Gastrocnemius medialis (tissue), 4 donors: ENCODE measurements at places on chromosomes 7 and 10. TPM values are rescaled to one million over a fixed set of nuclear protein-coding genes. Genes with fewer than 3 reads are reported as not detected.

- no peaks in the 10 kb centered on the region for H3K27me3 ChIP-seq
- H3K36me3 ChIP-seq = peaks cover 57% of the 10 kb centered on the region
- no peak overlapping the region for H3K4me3 ChIP-seq
- H3K4me1 ChIP-seq = no peaks in the 10 kb centered on the region
- peak; percentile 19 for DNase-seq
Observed at GRCh38 chr7:32579776-32580175, 84.5 kb downstream of the AVL9 start.

- DNase-seq = no peak
- peak overlapping the region; percentile 72 for H3K27ac ChIP-seq
- H3K27me3 ChIP-seq = no peaks in the 10 kb centered on the region
- no peak overlapping the region for H3K4me3 ChIP-seq
- H3K36me3 ChIP-seq = no peaks in the 10 kb centered on the region
- H3K4me1 ChIP-seq = no peaks in the 10 kb centered on the region
Observed at GRCh38 chr10:23413629-23414089, 25.2 kb upstream of the OTUD1 start.

GRCh38 chr10:44956226-44956625, 3.4 kb upstream of the RASSF4 start:
- H3K4me1 ChIP-seq = peaks cover 40% of the 10 kb centered on the region
- no peak overlapping the region for H3K4me3 ChIP-seq
- no peak for DNase-seq
- H3K27ac ChIP-seq = peak overlapping the region; percentile 43
- H3K27me3 ChIP-seq = no peaks in the 10 kb centered on the region

DNA sequence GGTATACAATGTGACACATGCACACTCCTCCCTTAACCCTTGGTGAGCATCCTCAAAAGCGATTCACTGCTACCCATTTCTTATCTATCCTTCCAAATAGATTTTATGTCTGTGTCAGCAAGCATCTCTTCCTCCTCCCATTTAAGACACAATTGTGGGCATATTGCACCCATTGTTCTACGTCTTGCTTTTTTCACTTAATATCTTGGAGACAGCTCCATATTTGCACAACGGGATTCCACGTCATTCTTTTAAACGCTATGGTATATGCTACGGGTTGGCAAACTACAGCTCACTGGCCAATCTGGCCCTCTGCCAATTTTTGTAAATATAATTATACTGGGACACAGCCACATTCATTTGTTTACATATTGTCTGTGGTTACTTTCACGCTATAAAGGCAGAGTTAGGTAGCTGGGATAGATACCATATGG, 88.6 kb downstream of the RNF216 start:
- peak overlapping the region; percentile 86 for H3K27ac ChIP-seq
- DNase-seq = no peak
- peak overlapping the region; percentile 41 for H3K4me3 ChIP-seq
- peaks cover 89% of the 10 kb centered on the region for H3K4me1 ChIP-seq

- DNase-seq = peak; percentile 89
- peaks cover 67% of the 10 kb centered on the region for H3K4me1 ChIP-seq
- no peaks in the 10 kb centered on the region for H3K36me3 ChIP-seq
- H3K27ac ChIP-seq = peak overlapping the region; percentile 88
- H3K4me3 ChIP-seq = no peak overlapping the region
- no peaks in the 10 kb centered on the region for H3K27me3 ChIP-seq
Observed at GRCh38 chr10:680146-680545, 9.3 kb downstream of the DIP2C start.

GRCh38 chr10:79084012-79084971, 15.5 kb downstream of the ZMIZ1 start:
- H3K4me3 ChIP-seq = no peak overlapping the region
- no peaks in the 10 kb centered on the region for H3K36me3 ChIP-seq
- peak overlapping the region; percentile 93 for H3K27ac ChIP-seq
- H3K27me3 ChIP-seq = no peaks in the 10 kb centered on the region
- peaks cover 97% of the 10 kb centered on the region for H3K4me1 ChIP-seq
- DNase-seq = peak; percentile 68

GRCh38 chr10:119305860-119306513, 98.6 kb downstream of the GRK5 start:
- H3K27me3 ChIP-seq = no peaks in the 10 kb centered on the region
- H3K27ac ChIP-seq = peak overlapping the region; percentile 73
- no peaks in the 10 kb centered on the region for H3K4me1 ChIP-seq
- no peaks in the 10 kb centered on the region for H3K36me3 ChIP-seq
- no peak overlapping the region for H3K4me3 ChIP-seq
- peak; percentile 44 for DNase-seq

DNA sequence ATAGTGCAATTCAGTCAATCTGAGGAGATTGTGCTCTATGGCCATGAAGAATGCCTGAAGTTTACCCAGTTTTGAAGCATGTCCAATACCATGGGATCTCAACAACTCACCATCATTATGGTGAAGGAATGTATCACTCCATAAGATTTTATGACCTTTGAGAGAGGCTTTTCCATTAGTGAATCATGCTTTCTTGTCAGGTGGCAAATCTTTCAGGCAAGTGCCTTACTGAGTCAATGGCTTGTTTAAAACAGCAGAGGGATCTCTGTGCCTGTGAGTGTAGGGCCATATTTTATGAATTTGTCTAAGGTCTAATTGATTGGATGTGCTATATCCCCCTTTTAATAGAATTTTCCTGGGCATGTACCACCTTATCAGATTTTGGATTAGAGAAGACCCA, 131.5 kb downstream of the CCDC7 start:
- no peak for DNase-seq
- no peaks in the 10 kb centered on the region for H3K36me3 ChIP-seq
- H3K27me3 ChIP-seq = no peaks in the 10 kb centered on the region
- no peak overlapping the region for H3K27ac ChIP-seq

GRCh38 chr10:126384269-126384873, 3.9 kb downstream of the ADAM12 start:
- H3K4me3 ChIP-seq = no peak overlapping the region
- H3K4me1 ChIP-seq = peaks cover 5% of the 10 kb centered on the region
- peaks cover 10% of the 10 kb centered on the region for H3K27me3 ChIP-seq

GRCh38 chr10:95693071-95693667, 558 bp downstream of the TCTN3 start:
- H3K36me3 ChIP-seq = peaks cover 31% of the 10 kb centered on the region
- no peak for DNase-seq

GRCh38 chr10:104328896-104329710, 9.2 kb downstream of the ITPRIP start:
- DNase-seq = peak; percentile 42
- H3K4me1 ChIP-seq = peaks cover 81% of the 10 kb centered on the region
- no peak overlapping the region for H3K4me3 ChIP-seq
- H3K36me3 ChIP-seq = no peaks in the 10 kb centered on the region
- no peaks in the 10 kb centered on the region for H3K27me3 ChIP-seq

- no peaks in the 10 kb centered on the region for H3K36me3 ChIP-seq
- no peaks in the 10 kb centered on the region for H3K27me3 ChIP-seq
- H3K4me1 ChIP-seq = no peaks in the 10 kb centered on the region
- H3K27ac ChIP-seq = no peak overlapping the region
Observed at GRCh38 chr10:50846753-50847152, 38.7 kb downstream of the A1CF start.

The AMZ1 gene
- not detected for total RNA-seq

The RSPH10B gene
- not detected for total RNA-seq

The DYNC1I1 gene
- total RNA-seq = 21.3 TPM

The PITX3 gene
- 4.2 TPM for total RNA-seq

The ANKRD7 gene
- not detected for total RNA-seq

The PTN gene
- 0.87 TPM for total RNA-seq

The GDF10 gene
- 0.36 TPM for total RNA-seq

The TMEM176B gene
- total RNA-seq = 9.6 TPM
